ENCODE measurements at places on chromosomes 6 and 20.

DNA sequence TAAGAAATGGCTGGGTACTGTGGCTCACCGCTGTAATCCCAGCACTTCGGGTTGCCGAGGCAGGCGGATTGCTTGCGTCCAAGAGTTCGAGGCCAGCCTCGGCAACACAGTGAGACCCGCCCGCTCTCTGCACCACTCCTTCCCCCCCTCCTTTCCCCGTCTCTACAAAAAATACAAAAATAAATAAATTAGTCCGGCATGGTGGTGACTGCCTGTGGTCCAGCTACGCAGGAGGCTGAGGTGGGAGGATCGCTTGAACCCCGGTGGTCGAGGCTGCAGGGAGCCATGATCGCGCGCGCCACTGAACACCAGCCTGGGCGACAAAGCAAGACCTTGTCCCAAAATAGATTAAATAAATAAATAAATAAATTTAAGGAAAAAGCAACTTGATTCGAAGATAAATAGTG lies 448 bp upstream of the RNF114 start:
- DNase-seq, result no peak

GRCh38 chr20:57444394-57445048 lies 53.3 kb downstream of the RBM38 start:
- no peak for DNase-seq

DNA sequence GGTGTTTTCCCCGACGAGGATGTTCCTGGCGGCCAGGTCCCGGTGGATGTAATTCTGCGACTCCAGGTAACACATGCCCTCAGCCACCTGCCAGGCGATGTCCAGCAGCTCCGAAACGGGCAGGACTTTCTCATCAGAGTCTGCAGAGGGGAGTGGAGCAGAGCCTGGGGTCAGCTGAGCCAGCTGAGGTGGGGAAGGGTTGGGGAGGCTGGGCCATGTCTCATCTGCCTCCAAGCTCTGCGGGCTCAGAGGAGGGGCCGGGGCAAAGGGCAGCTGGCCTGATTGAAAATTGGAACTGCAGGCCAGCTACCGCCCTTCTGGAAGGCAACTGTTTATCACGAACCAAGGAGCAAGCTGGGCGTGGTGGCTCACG lies 6.4 kb downstream of the PTK6 start:
- DNase-seq, result no peak

GRCh38 chr6:21128601-21129000 lies 464.9 kb upstream of the SOX4 start:
- no peak for DNase-seq

Measured in stimulated activated CD8-positive, alpha-beta memory T cell treated with anti-CD3 and anti-CD28 coated beads, Interleukin-12 subunit alpha, Interleukin-12 subunit beta, amount 100 ng/mL, for 4 hours (primary cell).